T47D (cell line): ENCODE measurements at places on chromosomes 4 and X.

GRCh38 chr4:48315728-48316630, 25.4 kb upstream of the SLAIN2 start:
- DNase-seq = peak; percentile 74

- no peak for DNase-seq
These were observed 160.1 kb downstream of the STK32B start for GRCh38 chr4:5211282-5211839.

GRCh38 chr4:73422458-73422752, 13.6 kb upstream of the AFP start:
- no peak for DNase-seq

DNA sequence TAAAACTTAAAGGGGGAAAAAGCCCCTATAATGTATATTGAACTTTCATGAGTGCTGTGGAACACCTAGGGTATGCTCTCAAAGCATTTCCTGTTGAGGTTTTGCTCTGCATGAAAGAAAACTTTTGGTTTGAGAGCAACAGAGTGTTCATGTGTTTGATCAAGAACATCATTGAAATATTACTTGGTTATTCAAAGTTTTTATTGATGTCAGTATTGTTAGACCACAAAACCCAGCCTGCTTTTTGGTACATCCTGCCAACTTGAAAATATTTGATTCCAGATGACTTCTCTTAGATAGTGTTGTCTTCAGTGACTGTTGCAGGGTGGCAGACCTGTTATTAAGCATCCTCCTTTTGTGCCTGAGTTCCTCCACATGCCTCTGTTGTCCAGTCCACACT, 68.0 kb downstream of the N4BP2 start:
- no peak for DNase-seq

- DNase-seq = no peak
These were observed 13.3 kb upstream of the FGFR3 start for GRCh38 chr4:1779588-1780382.

- no peak for DNase-seq
These were observed 69.8 kb downstream of the GPAT3 start for GRCh38 chr4:83605744-83606172.

- DNase-seq = no peak
These were observed 63.3 kb downstream of the GPAT3 start for GRCh38 chr4:83599183-83599582.

DNA sequence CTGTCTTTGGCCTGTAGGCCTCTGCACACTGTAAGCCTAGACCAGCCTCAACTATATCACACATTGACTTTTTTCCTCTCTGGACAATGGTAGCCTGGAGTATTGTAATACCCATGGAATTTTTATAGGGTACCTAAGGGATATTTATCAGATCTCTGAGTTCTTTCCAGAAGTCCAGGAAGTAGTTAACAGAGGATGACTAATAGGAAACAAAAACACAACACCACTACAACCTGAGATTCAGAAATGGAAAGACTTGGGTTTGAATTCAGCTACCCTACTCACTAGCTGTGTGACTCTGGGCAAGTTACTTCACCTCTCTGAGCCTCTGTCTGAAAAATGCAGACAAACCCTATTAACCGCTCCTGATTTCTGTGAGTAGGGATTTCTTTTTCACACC, 7.7 kb upstream of the STX18 start:
- DNase-seq = no peak

DNA sequence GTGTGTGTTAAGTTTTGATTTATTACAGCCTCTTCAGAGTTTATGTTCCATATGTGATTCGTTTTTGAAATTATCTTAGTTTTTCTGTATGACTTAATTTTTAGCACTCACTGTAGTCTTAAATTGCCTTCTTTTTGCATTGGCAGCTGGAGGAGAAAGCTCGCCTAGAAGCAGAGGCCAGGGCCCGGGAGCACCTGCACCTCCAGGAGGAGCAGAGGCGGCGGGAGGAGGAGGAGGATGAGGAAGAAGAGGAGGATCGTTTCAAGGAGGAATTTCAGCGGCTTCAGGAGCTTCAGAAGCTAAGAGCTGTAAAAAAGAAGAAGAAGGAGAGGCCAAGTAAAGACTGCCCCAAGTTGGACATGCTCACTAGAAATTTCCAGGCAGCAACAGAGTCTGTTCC, 56.6 kb downstream of the TNIP2 start:
- DNase-seq = no peak

- DNase-seq = peak; percentile 54
These were observed 553 bp downstream of the SEPTIN6 start for GRCh38 chrX:119692191-119693039.

DNA sequence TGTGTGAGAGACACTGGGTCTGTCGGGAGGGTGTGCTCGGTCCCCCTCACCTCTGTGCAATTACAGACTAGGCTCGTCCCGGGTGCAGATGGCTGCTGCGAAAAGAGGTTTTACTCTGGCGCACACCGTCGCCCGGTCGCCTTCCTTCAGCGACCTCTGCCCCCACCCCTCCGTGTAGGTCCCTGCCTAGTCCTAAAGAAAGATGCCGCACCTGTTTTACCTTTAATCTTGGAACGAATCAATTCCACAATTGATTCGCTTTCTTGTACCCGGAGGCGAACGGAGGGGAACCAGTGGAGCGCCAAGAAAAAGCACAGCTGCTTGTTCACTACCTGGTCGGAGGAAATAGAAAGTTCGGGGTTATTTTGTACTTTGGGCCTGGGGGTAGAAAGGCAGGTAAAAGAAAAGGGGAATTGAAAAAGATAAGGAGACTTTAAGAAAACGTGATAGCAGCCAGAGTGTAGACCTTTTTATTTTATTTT, 1.2 kb downstream of the NPNT start:
- no peak for DNase-seq

DNA sequence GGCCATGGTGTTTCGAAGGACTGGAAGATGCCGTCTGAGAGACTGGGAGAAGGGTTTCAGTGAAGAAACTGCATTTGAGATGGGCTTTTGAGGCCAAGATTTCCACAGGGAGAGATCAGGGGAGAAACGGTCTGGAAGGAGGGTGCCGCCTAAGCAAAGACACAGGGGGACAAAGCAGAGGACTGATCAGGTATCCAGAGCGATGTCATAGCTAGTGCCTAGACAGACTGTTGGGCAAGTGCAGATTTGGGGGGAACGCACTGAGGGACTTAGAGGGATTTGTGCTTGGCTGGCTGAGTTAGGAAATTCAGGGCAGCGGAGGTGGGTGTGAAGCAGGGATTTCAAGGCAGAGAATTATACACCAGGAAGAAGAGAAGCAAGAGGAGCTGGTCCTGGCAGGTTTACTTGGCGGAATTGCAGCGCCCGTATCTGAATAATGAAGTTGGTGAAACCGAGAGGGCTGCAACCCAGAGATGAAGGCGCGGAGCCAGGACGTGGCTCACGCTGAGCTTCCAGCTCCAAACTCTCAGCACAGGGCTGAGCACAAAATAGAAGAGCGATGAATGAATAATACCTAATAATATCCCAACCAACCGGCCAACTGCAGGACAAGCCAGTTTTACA, 106.9 kb downstream of the MAML3 start:
- DNase-seq = peak; percentile 37

GRCh38 chr4:76939184-76939583, 10.4 kb upstream of the SEPTIN11 start:
- DNase-seq = no peak

DNA sequence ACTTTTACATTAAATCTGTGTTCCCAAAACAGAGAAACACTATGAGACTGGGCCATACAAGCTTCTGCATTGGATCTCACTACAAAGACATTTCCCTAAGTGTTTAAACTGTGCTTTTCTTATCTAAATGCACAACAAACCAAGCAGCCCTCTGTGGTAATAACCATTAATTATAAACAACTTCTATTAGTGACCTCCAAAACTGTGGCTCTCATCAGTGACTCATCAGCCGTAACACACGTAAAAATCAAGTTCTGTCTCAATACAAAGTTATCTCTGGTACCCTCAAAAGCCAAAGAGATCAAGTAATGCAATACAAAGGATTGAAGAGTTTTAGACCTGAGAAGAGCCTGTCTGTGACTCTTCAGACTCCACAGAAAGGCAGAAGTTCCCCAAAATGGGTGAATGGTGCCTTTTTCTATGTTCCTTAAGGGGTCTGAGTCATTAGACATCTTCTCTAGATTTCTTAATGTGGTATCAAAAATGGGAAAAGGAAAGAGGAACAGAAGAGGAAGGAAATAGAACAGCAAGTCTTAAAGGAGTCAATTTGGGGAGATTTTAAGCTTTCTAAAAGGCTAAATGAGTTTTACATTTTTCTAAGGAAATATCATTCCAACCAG, 189.8 kb upstream of the PPP1R2C start:
- DNase-seq = no peak

GRCh38 chr4:82610041-82610440, 48.3 kb upstream of the TMEM150C start:
- no peak for DNase-seq

GRCh38 chr4:163673848-163674697, 179.6 kb downstream of the TMA16 start:
- no peak for DNase-seq

DNA sequence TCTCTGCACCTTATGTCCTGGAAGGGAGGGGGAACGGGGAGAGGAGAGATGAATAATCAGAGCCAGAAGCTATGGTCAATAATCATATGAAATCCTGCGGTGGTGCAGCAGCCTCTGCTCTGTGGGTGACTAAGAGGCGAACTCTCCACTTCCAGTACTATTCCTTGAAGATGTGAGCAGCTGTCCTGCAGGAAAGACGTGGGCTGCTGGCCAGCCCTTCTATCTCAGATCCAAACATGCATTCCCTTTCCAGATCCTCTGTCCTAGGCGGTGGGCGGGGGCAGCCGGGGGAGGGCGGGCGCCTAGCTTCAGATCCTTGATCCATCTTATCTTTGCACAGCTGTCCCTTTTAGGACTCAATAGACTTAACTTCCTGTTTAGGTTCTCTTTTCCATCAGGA, 34.5 kb downstream of the SPINK2 start:
- DNase-seq = no peak

DNA sequence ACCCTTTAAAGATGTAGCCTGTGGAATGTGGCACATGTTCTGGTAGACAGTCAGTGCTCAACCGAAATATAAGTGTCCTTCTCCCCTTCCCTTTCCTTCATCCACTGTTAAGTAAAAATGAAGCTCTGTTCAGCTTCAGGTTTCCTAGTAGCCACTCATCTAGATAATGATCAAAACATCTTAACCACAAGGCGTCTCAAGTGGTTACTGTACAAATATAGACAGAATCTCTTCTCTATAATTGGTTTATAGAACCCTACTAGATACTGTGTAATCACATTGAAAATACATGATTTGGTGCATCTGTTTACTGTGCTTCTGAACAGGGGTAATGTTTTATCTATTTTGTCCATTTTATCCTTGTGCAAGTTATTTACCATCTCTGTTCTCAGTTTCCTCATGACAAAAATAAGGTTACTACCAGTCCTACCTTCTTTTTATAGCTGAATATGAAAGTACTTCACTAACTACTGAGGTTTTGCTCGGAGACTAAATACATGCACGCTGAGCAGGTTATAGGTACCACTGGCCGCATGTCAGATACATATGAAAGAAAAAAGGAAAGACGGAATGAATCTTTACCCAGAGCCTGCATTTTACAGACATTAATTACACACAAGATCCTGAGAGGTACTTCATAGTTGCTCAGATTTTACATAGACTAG, 20.3 kb upstream of the SLC25A4 start:
- DNase-seq = peak; percentile 38

GRCh38 chr4:101014417-101014816, 332.9 kb downstream of the PPP3CA start:
- no peak for DNase-seq

GRCh38 chr4:117514391-117515175, 429.2 kb upstream of the TRAM1L1 start:
- no peak for DNase-seq

DNA sequence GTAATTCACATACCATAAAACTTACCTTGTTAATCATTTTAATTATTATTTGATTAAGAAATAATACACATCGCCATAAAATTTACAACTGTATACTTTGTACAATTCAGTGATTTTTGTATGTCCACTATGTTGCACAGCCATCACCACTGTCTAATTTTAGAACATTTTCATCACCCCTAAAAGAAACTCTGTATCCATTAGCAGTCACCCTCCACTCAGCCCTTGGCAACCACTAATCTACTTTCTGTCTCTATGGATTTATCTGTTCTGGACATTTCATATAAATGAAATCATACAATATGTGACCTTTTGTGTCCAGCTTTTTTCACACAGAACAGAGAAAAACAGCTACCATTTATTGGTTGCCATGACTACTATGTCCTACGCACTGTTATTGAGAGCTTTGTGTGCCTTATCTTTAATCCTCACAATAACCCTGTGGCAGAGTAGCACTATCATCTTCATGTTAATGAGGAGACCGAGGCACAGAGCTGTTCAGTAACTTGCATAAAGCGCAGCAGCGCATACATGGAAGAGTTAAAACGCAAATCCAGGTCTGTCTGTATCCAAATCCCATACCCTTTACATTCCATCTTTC, 64.6 kb upstream of the PAGE1 start:
- no peak for DNase-seq

DNA sequence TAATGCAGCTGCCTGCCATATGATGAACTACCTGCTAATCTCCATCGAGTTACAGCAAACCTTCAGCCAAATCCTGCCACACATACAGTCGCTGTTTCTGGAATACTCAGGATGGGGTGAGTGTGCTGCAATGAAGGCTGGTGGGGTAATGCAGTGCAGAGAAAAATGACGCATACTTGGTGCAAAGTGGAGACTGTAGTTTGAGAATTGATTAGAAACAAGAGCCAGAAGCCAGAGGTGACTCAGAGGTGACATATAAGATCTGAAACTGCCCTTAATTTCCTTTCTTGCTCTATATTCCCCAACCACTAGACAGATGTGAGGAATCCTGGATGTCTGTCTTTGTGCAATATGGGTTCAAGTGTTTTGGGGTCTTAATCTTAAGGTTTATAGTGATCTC, 22.0 kb downstream of the C4orf54 start:
- DNase-seq = no peak

DNA sequence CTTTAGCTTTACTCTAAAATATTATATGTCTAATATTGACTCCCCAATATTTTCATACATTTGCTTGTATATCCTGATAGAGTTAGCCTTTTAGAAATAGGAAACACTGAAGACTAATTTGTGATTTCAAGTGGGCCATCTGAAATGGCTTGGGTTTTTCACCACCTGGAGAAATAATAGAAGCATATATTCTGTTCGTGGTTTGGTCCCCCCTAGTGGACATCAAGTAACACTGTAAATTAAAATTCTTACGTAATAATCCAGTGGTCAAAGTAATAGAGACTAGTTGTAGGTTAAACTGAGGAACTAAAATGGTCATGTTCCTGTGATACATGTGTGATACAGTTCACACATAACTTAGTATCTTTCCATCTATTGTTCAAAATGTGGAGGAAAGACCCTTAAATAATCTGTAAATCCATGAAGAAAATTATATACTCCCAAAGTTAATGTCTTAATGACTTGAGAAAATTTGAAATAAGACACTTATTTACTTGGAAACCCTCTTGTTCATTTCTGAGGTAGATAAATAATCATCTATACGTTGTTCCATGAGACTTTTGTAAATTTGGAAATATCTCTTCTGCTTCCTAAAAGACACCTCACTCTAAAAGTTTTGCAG, 79.8 kb upstream of the SMARCAD1 start:
- DNase-seq = peak; percentile 61

GRCh38 chrX:6383917-6384316, 151.0 kb downstream of the VCX3A start:
- DNase-seq = no peak

- DNase-seq = no peak
These were observed 122.7 kb upstream of the JADE1 start for GRCh38 chr4:128686810-128687209.
